ENCODE measurements at places on chromosomes 7 and 10.

- DNase-seq, result no peak
Observed at GRCh38 chr10:91953600-91954160, 30.1 kb downstream of the BTAF1 start.

GRCh38 chr10:8778713-8779112, 724.2 kb downstream of the GATA3 start:
- DNase-seq, result no peak

- peak; percentile 84 for DNase-seq
Observed at GRCh38 chr7:27165089-27165995, at the start of gene HOXA9. HOXA9 (minus strand) TSS chr7:27165537; CDS start chr7:27165457, 80 bp downstream.

DNA sequence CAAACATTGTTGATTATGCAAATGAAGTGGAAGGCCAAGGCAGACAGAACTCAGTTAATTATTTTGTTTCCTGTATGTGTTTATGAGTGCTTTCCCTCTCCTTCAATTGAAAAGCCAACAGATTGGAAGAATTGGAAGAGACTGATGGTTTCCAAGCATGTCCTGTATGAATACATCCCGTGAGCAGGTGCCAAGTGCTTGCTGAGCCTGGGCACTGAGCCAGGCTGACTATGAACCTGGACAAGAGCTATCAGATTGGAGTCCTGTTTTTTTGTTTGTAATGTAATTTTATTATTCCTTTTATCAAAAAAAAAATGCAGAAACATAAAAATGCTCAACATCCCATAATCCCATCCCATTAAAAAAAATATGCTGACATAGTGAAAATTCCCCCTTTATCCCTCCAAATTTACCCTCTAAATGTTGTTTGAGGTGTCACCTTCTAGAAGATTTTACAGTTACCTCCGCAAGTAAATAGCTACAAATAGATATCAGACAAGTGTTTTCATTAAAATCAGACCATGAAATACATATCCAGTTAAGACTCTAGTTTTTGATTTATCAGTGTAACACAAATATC, 449.5 kb downstream of the GRID1 start:
- DNase-seq, result no peak

DNA sequence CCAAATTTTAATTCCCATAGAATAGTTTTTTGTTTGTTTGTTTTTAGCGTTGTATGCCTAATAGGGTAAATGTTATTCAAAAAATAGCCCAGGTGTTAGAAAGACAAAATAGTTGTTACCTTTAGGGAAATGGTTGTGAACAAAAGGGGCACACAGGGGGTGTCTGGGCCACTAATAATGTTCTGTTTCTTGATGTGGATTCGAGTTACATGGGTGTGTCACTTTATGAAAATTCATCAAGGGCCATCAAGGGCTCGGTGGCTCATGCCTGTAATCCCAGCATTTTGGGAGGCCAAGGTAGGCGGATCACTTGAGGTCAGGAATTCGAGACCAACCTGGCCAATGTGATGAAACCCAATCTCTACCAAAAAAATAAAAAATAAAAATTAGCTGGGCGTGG, 531.8 kb upstream of the C7orf33 start:
- no peak for DNase-seq
